Ammon's horn (tissue), 1 donor: ENCODE measurements at places on chromosomes 6 and 20.

DNA sequence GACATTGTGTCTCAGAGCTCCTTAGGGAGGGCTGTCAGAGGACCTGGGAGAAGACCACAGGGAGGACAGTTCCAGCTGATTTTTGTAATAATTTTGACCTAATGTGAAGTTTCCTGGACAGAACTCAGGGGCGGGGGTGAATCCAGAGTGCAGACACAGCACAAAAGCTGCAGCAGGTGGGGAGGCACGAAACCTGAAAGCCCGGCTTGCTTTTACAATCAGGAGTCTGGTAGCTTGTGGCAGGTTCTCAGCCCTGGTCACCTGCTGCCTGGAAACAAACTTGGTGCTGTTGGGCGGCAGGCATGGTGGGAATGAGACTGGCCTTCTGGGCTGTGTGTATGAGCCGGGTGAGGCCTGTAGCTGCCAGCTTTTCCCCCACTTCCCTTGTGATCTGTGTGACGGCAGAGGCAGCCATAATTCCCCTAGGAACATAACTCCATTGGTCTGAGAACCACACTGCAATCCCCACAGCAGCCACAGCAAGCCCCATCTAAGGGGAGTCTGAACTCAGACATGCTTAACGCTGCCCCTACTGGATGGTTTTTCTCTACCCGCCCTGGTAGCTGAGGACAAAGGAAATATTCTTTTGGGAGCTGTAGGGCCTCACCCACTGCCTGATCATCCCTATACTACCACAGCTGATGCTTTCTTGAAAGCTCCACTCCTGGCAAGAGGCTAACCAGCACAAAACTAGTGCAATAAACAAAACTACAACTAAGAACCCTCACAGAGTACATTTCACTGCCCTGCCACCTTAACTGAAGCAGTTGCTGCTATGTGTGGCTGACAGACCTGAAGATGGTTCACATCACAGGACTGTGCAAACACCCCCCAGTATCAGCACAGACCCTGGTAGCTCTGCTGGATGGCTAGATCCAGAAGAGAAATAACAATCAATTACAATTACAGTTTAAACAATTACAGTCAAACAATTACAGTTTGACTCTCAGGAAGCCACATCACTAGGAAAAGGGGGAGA lies 1055.1 kb upstream of the GJE1 start:
- DNase-seq, result peak; percentile 3

DNA sequence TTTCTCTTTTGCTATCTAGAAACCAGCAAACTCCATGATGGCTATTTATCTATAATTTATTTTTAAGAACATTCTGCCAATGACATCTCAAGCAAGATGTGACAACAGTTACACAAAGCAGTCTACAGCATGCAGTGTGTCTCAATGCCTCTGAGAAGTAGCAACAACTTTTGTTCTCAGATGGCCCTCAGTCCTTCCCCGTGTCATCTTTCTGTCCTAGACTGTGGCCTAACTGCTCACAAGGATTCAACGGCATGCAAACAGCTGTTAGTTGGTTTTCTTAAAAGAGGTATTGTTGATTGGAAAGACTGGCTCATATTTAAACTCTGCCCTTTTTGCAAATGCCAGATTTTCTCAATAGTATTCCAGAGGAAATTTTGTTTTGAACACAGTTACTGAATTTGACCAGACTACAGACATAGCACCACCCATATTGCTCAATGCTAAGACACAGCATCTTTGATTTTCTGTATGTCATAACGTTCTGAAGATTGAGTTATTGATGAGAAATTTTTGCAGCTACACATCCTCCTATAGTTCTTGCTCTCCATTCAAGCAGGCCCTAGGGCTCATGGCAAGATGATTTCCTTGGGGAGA lies 26.1 kb upstream of the F13A1 start:
- no peak for DNase-seq

- peak; percentile 65 for DNase-seq
These were observed 7.8 kb downstream of the SYNGAP1 start for GRCh38 chr6:33427585-33428223.

- peak; percentile 24 for DNase-seq
These were observed 18.7 kb downstream of the BTN3A1 start for GRCh38 chr6:26420688-26421171.

DNA sequence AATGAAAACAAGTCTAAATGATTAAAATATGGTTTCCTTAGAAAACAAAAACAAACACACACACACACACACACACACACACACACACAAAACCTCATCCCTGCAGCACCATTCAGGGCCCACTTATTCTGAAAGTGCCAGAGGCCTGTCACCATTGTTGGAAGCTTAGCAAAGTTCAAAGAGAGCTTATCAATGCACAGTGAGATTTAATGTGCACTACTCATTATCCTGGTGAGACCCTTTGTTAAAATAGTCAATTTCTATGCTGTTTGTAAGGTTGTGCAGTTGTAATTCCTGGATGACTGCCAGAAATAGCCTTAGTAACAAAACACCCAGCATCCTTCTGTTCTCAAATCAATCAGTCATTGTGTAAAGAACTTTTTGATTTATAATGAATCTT lies 482.9 kb downstream of the GRIK2 start:
- no peak for DNase-seq

GRCh38 chr20:61799394-61799923 lies 266.2 kb downstream of the TAF4 start:
- DNase-seq, result no peak

GRCh38 chr6:105748737-105749161 lies 337.4 kb upstream of the PRDM1 start:
- peak; percentile 4 for DNase-seq

- no peak for DNase-seq
These were observed 1.2 kb upstream of the RBM38 start for GRCh38 chr20:57389695-57390603.

DNA sequence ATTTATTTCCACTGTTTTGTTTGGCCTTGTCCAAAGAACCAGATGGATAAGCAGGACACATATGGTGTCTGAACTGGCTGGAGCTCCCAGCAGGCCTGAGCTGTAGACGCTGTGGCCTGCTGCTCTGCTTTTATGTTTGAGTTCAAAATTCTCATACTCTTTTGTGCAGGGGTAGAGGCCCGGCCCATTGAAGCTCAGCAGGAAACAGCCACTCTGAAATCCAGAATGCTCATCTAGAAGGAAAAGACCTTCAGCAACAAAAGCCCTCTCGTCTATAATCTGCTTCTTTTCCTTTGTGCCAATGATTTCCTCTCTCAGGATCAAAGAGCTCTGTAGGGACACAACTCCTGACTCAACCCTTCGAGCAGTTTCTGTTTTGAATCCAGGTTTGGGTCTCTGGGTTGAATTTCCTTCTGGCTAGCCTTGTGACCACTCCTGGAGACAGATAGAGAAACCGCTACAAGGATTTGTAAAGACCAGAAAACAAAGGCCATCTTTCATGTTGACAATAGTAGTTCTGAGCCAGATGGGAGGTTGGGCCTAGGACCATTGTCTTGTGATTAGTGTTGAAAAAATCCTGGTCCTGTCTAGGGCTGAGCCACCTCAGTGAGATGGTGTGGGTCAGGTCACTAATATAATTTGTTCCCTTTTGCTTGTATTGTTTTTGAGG lies 446.7 kb downstream of the BCKDHB start:
- DNase-seq, result no peak

- DNase-seq, result no peak
These were observed 72.7 kb downstream of the BLOC1S5 start for GRCh38 chr6:7991536-7991935.

DNA sequence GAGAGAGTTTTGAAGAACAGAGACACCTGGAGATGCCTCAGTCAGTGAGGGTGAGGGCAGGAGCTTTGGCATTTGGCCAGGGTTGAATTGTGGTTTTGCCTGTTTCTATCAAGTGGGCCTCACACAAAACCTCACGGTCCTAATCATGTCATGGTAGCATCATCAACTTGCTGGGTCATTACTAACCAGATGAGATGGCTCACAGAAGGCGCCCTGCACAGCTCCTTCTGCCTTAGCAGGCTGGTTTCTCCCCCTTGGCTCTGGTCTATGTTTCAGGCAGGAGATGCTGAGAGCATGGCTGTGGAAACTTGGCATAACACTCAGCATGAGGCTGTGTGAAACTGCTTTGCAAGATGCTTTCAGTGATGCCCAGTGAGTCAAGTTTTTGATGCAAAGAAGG lies 99.3 kb downstream of the LRRC1 start:
- DNase-seq, result peak; percentile 65

- DNase-seq, result no peak
These were observed 170.3 kb upstream of the PREP start for GRCh38 chr6:105573138-105573537.

DNA sequence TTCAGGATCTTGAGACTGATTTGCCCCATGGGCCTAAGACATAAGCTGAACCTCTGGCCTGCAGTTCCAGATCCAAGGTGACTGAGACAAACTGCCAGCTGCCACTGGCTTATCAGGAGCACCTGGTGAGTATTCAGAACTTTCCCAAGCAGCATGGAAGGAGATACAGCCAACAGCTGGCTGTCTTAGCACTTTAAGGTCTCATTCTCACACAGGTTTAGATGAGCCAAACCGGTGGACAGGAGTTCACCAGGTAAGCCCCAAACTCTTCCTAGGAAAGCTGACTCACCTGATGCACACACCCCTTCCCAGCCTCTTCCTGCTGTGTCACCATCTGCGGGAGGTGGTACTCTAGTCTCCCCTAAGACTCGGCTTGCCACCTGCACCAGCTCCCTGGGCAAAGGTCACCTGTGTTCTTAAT lies at the start of gene BANF2:
Gene BANF2 (plus strand): TSS at position 36 of the 421 bp plus-strand sequence. CDS start 25,060 bp downstream, outside the sequence.
- no peak for DNase-seq

DNA sequence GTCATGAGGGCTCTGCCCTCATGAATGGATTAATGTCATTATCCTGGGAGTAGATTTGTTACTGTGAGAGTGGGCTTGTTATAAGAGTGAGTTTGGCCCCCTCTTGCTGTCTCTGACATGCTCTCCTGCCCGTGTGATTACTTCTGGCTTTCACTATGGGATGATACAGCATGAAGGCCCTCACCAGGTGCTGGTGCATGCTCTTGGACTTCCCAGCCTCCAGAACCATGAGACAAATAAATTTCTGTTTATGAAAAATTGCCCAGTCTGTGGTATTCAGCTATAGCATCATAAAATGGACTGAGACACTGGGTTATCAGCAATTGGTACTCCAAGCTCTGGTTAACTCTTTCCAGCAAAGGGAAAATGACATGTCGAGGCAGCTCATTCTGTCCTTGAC lies 76.2 kb upstream of the MAP3K7 start:
- DNase-seq, result no peak

DNA sequence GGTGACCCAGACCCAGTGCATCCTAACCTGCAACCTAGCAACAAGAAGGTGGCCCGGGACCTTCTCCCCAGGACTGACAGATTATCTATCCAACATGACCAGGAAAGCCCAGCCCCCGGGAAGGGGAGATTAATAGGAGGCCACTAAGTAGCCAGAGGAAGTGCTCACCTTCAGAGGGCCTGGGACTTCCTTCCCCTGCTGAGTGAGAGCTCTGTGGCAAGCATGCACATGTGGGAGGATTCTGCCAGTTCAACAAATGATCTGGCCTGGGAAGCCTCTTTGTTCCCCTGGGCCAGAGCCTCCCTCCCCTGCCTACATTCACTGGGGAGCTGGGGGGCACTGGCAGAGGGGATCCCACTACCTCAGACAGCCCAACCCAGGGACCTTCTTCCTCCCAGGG lies 39.6 kb downstream of the SHLD1 start:
- DNase-seq, result no peak

GRCh38 chr20:1368448-1369199 lies 24.2 kb downstream of the FKBP1A start:
- no peak for DNase-seq

GRCh38 chr6:32114796-32115195 lies 5.7 kb upstream of the TNXB start:
- DNase-seq, result no peak

- DNase-seq, result no peak
These were observed 1.1 kb upstream of the OVOL2 start for GRCh38 chr20:18058661-18059467.

GRCh38 chr6:157761331-157761921 lies 61.6 kb upstream of the SNX9 start:
- DNase-seq, result no peak

DNA sequence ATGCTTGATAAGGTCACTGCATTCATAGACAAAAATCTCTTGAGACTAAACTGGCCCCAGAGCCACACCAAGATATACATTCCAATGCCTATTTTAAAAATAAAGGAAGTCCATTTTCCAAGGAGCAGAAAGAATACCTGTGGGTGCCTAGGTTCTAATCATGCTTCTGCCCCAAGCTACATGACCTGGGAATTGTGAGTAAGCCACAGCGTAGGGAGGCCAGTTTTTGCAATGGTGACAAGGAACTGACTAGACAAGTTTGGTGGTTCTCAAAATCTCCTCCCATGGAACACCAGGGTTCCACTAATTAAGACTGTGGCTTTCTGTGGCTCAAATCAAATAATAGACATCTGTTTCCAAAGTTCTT lies 83.3 kb downstream of the GMDS start:
- no peak for DNase-seq

GRCh38 chr6:30787954-30788353 lies 43.6 kb upstream of the IER3 start:
- DNase-seq, result peak; percentile 32

GRCh38 chr6:34957231-34957783 lies 68.3 kb downstream of the ANKS1A start:
- DNase-seq, result no peak

DNA sequence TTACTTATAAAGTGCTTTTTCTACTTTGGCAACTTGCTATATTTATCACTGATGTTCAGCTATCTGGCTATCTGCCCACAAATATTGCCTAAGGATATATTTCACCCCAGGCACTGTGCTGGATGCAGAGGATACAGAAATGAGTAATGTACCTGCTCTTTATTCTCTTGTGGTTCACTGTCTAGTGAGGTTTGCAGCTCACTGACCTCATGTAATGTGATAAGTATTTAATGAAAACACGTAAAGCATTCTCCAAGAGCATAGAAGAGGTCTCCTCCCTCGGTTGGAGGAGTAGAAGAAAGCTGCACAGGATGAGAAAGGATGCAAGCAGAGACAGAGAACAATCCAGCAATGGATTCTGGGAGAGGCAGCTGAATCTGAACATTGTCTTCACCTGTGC lies 610.7 kb downstream of the CBLN4 start:
- no peak for DNase-seq

DNA sequence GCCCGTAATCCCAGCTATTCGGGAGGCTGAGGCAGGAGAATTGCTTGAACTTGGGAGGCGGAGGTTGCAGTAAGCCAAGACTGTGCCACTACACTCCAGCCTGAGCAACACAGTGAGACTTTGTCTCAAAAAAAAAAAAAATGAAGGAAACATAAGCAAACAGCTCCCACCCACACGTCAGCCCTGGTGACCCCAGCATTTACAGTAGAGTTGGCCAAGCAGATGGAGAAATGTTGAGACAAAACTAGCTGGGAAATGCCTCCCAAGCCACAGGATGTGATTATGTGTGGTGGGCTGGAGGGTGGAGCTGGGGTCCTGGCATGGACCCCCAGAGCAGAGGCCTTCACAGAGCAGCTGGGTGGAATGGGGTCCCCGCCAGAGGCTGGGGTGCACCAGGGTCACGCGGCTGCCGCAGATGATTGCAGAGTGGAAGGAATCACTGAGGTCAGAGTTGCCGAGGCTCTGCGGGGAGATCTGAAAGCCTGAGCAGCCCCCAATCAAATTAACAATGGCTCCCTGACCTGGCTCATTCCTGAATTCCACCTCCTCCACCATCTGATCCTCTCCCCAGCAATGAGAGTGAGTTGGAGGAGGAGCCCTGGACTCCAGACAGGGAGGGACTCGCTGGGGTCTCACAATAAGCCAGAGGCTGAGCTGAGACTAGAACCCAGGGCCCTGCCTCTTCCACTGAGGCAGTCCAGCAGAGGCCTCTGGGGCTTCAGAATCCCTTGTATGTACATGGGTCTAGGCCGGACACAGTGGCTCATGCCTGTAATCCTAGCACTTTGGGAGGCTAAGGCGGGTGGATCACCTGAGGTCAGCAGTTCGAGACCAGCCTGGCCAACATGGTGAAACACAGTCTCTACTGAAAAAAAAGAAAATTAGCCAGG lies 34.7 kb upstream of the TGM2 start:
- DNase-seq, result no peak

GRCh38 chr20:3782597-3782996 lies 1.3 kb upstream of the SPEF1 start:
- DNase-seq, result no peak
